Stimulated activated CD8-positive, alpha-beta memory T cell treated with anti-CD3 and anti-CD28 coated beads, Interleukin-7, amount 100 ng/mL, for 24 hours (primary cell): ENCODE measurements at places on chromosomes 5 and 9.

GRCh38 chr5:110899566-110900412 lies 161.0 kb downstream of the SLC25A46 start:
- DNase-seq: no peak

GRCh38 chr9:129108805-129109536 lies 1.6 kb downstream of the CRAT start:
- DNase-seq: no peak

- DNase-seq: no peak
These were observed 185.7 kb downstream of the NR3C1 start for GRCh38 chr5:143217804-143218160.

DNA sequence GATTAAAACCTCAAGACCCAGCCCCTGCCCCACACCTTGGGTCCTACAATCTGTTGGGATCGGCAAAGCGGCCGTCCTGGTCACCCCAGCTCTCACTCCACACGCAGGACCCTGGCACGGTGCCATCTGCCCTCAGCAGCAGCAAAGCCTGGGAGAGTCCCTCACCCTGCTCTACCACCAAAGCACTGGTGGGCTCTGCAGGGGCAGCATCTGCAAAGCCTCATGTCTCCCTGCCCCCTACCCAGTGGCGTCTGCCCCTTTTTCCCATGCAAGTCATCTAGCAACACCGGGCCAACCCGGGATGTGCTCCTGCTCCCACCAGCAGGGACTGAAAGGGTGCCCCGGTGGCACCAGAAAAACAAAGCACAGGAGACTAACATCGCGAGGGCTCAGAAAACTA lies 19.6 kb upstream of the CNOT6 start:
- no peak for DNase-seq

GRCh38 chr5:147177125-147177840 lies 57.5 kb upstream of the STK32A start:
- no peak for DNase-seq

GRCh38 chr5:169549453-169550100 lies 34.0 kb upstream of the SPDL1 start:
- no peak for DNase-seq

GRCh38 chr5:62593331-62593730 lies 14.7 kb downstream of the LRRC70 start:
- no peak for DNase-seq

- no peak for DNase-seq
These were observed 22.4 kb upstream of the FCN2 start for GRCh38 chr9:134858051-134858841.

DNA sequence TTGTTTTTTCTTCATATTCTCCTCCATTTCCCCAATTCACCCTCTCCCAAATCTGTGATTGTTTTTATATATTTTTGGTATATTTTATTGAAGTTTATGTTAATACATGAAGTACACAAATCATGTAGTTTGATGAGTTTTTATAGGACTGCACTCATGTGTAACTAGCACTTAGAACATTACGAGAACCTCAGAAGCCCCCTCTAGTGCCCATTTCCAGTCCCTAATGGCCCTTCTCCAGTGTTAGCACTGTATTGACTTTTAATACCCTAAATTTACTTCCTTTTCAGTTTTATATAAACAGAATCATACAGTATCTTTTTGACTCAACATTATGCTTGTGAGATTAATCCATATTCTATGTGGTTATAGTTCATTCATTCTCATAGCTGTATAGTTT lies 18.5 kb upstream of the FKTN start:
- DNase-seq: no peak

DNA sequence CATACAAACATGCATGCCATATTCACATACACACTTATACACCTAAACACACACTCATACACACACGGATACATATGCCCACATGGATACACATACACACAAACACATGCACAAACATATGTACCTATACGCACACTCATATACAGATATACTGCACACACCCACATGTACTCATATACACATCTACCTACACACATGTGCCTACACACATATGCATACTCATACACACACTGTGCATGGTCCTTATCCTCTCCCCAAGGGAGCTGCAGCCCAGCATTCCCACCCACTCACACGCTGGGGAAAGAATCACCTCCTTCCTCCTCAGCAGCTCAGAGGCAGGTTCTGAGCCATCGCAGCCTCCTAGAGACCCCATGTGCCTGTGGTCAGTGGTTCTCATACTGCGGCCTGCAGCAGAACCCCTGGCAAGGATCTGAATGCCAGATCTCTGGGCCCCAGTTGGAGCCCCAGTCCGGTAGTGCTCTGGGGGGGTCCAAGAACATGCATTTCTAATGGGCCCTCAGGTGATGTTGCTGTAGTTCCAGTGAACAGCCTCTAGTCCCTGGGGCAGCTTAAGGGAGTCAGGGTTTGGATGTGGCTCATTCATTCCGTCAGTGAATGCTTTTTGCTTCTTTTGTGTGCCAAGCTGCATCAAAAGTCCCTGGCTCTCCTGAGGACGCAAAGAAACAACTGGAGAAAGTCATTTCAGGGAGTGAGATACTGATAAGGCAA lies 39.0 kb downstream of the SEMA4D start:
- DNase-seq: no peak

GRCh38 chr9:995781-996180 lies 19.3 kb downstream of the DMRT3 start:
- no peak for DNase-seq

DNA sequence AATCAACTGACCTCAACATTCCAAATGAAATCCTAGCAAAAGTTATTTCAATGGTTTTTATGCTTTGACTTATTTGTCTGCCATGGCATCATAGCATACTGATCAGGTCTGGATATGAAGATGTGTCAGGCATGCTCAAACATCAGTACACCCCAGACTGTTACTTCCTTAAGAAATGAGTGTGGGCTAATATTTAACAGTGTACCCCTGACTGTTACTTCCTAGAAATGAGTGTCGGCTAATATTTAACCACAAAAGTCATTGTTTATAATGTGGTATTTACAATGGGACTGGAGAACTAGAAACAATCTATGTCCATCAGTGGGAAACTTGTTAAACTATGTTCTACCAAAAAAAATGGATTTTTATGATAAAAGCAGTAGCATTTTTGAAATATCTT lies 38.1 kb upstream of the HNRNPA0 start:
- DNase-seq: no peak

- no peak for DNase-seq
These were observed 480.1 kb upstream of the SMARCA2 start for GRCh38 chr9:1535051-1535450.

DNA sequence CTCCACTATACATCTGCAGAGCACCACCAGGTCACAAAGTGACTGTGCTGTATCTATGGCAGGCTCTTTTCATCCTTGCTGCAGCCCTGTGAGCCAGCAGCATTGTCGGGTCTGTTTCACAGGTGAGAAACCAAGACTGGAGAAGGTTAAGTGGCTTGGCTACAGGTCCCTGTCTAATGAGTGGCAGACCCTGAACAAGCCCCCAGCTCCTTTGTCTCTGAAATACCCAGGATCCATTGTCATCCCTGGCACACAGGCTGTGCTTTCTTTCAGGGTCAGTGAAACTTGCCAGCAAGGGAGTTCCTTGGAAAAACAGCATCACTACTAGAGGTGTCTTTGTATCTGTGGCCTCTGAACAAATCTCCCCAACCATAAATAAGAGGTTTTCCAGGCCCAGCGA lies 27.6 kb upstream of the CXCL14 start:
- no peak for DNase-seq

DNA sequence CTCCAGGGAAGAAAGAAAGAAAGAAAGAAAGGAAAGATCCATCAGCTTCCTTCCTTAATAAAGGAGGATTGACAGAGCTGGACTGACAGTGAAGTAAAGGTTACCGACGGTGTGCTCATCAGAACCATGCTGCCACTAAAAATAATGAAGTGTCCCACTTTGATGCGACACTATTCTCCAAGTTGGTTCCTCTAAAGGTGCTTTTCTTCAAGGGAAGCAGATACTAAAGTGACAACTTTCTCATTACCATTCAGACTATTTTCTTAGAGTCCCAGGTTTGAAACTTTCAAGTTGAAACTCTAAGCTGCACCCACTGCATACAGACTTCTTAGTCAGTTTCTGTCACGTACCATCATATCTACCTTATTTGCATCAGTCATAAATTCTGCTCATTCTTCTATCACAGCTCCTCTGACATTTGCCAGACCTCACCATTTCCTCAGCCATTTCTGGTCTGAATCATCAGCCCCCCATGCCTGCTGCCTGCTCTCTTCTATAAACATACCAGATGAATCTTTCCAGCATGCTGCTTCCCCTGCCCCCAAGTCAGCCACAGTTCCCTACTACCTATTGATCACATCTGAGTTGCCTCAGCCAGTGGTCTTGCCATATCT lies 177.6 kb downstream of the DEPDC1B start:
- DNase-seq: no peak

GRCh38 chr5:158765407-158765806 lies 334.3 kb downstream of the EBF1 start:
- no peak for DNase-seq

DNA sequence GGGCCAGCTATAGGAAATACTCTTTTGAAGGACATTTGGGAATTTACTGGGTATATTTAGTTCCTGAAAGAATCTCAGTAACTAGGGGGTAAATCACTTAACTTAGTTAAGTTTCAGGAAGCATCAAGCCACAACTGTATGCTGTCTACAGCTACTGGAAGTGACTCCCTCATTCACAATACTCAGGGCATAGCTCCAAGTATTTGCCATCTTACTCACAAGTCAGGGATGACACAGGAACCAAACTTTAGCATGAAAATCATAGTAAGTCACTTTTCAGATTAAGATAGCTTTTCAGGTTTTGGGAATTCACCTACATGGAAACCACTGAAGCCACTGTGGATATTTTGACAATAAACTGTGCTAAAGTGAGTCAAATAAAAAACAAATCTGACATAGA lies 242.4 kb upstream of the ATP10B start:
- DNase-seq: no peak

DNA sequence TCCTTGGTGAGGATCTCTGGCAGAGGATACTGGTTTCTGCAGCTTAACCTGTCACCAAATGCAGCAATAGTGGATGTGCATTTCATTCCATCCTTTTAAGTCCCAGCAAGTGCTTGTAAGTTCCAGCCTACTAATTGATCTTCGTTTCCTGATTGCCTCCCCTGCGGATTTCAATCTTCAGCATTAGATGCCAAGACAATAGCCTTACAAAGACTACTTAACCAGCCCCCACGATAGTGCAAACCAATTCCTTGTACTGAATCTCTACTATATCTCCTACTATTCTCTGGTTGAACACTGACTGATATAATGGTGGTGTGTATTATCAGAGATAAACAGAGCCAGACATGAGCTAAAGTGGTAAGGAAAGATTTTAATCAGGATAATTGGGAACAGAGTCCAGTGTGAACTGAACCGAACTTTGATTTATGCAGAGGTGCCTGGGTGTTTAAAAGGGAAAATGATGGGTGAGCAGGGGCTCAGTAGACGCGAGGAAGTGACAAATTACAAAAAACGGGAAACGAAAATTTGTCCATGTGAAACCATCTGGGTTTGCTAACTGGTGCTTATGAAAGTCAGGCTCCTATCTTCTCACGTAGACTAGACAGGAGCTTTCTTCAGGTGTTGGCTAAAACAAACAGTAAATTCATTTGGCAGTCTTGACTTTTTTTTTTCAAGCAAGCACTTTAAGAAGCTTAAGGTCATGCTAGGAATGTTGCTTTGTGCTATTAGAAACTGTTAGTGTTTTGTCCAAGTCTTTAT lies 106.9 kb upstream of the ST8SIA4 start:
- DNase-seq: no peak

GRCh38 chr5:84688566-84688965 lies 303.9 kb upstream of the EDIL3 start:
- DNase-seq: no peak

- no peak for DNase-seq
These were observed 20.7 kb downstream of the LHX2 start for GRCh38 chr9:124032247-124032646.

GRCh38 chr5:117195076-117195475 lies 620.5 kb upstream of the SEMA6A start:
- DNase-seq: no peak

DNA sequence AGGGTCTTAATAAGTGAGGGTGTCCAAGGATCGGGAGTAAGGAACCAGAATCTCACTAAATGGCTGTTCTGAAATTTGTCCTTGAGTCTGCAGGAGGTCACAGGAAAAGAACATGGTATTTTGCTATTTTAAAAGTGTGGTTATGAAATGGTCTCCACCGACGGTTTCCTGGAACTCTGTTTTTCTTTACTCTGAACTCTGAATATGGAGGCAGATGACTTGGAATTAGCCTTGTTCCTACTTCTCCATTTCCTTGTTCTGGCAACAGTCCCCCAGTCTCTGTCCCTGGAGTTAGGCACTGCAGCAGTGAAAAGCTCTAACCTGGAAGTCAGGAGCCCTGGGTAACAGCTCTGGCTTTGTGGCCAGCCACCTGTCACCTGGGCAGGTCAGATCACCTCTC lies 46.6 kb upstream of the C5orf58 start:
- DNase-seq: no peak

GRCh38 chr5:178392386-178392785 lies 159.8 kb upstream of the PHYKPL start:
- DNase-seq: no peak

GRCh38 chr9:125284855-125285254 lies 23.2 kb downstream of the GAPVD1 start:
- no peak for DNase-seq

DNA sequence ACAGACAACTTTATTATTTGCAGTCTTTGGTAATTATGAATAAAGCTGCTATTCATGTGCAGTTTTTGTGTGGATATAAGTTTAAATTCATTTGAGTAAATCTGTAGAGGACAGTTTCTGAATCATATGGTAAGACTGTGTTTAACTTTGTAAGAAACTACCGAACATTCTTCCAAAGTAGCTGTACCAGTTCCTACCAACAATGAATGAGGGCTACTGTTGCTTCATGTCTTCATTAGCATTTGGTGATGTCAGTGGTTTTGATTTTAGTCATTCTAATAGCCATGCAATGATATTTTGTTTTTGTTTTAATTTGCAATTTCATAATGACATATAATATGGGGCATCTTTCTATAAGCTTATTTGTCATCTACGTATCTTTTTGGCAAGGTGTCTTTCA lies 501.3 kb upstream of the RORB start:
- no peak for DNase-seq

DNA sequence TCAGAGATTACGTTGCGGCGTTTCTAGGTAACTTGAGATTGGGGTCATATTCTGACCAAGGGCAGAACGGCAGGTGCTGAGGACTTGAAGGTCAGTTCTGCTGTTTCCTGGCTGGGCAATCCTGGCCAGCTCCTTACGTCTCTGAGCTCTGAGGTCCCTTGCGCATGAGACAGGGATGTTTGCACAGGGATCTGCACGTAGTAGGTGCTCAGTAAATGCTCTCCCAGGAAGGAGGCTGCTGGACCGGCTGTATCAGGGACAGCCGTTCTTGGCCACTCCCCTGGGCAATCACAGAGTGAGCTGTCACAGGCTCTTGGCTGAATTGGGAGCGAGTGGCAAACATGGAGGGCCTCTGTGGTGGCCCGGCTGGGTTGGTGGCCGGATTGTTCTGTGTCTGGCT lies 8.3 kb downstream of the NCS1 start:
- DNase-seq: no peak

DNA sequence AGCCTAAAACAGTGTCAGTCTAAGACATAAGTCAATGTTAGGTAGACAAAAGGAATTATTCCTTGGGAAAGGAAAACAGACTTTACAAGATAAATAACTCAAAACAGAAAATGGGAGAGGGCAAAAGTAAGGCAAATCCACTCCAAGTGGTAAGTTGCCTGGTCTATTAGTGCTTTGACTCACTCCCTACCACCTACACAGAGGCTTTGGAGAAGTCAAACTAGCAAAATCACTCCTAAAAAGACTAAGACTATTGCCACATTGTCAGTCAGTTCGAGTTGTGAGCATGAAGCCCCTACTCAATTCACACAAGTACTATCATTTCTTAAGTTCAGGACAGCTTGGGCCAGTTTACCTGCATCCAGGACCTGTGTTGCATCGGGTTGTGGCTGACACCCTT lies 5.2 kb upstream of the ZBTB6 start:
- DNase-seq: no peak
